ENCODE measurements at places on chromosomes 7 and 10.

DNA sequence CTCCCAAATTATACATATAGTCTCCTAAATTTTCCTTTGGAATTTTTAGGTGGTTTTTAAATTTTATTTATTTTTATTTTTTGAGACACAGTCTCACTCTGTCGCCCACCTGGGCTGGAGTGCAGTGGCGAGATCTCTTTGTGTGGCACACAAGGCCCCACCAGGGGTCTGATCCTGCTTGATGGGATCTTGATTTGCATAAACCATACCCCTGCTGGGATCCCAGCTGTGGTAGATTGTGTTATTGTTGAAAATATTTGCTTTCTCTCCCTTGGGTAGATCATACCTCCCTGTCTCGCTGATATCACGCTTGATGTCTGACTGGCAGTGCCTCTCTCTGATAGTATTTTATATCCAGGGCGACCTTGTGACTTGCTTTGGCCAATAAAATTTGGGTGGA is 5.6 kb upstream of the MUC3A start:
- no peak for DNase-seq

DNA sequence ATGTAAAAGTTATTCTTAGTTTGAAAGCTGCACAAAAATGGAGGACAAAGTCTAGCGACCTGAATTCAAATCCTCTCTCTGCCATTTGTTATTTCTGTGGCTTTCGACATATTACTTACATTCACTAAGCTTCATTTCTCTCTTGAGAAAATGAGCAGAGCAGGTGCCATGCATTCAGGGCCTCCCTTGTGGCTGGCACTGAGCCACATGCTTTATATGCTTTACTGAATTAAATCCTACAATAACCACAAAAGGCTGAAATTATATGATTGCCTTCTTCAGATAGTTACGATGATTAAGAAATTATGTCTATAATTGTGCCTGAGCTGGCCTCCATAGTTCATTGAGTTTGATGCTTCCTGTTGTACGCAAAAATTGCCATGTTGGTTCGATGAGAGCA is 98.7 kb downstream of the NPSR1 start:
- no peak for DNase-seq

- no peak for DNase-seq
Measured at GRCh38 chr10:107727767-107728317, 563.3 kb upstream of the SORCS1 start.

DNA sequence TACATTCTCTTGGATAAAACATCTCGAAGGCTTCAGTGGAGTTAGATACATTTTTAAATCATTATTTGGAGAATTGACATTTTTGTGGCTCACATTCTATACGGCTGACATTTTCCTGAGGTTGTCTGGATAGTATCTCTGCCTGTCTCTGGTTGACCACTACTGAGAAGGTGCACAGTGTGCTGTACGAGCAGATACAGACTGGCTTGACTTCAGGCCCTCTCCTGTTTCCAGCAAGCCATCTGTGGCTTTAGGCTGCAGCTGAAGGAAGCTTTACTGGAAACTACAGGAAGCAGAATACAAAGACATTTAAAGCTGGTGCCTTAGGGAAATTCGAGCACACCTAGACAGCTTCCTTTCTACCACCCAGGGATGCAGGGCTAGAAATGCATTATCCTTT is 39.3 kb upstream of the RSU1 start:
- no peak for DNase-seq

DNA sequence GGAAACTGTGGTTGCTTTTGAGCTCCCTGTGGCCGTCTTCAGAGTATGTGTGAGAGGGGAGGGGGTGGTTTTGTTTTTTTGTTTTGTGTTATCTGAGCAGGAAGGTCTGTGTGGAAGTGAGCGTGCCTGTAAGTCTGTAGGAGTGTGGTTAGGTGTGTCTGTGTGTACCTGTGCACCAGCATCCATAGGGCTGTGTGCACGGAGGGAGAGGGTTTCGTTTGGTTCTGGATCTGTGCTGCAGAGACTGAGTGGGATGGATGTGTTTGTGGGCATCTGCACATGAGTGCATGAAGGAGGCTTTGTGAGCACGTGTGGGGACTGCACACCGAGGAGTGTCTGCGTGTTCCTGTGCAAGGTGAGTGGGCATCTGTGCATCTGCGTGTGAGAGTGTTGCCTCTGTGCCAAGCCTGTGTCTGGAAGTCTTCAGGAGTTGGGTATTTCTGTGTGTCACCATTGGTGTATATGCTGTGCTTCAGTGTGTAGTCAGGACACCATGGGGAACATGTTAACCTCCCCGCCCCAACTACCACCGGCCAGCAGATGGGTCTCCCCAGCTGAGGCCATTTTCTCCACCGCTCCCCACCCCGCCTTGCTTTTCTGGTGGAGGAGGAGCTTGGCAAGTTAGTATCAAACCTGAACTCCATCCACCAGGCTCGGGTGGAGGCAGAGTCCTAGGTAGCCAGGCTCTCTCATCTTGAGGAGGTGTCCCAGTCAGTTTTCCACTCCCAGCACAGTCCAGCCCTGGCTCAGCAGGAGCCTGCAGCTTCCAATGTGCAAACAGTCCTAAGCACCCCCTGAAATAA is 7.1 kb upstream of the TLX1 start:
- no peak for DNase-seq

DNA sequence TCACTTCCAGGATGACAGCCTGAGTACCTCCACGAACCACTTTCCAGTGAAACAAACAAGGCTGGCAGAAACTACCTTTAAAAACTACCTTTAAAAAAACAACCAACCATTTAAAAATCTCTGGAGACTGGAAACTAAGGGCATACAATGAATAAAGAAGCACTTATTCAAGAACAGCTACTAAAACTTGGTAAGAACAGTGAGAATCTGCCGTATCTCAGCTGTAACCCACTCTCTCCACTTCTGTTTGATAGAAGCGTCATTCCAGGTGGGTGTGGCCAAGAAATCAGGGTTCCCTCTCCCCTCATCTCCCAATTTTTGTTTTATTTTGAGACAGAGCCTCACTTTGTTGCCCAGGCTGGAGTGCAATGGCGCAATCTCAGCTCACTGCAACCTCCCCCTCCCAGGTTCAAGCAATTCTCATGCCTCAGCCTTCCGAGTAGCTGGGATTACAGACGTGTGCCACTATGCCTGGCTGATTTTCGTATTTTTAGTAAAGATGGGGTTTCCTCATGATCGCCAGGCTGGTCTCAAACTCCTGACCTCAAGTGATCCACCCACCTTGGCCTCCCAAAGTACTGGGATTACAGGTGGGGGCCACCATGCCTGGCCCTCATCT is 158.8 kb upstream of the CHST15 start:
- DNase-seq = no peak

- DNase-seq = no peak
Measured at GRCh38 chr10:70328018-70328417, 44.2 kb upstream of the NPFFR1 start.

- DNase-seq = peak; percentile 43
Measured at GRCh38 chr7:130294314-130294713, 1.4 kb downstream of the CPA4 start.

- no peak for DNase-seq
Measured at GRCh38 chr10:58622246-58622645, 109.6 kb downstream of the BICC1 start.

GRCh38 chr10:124152139-124153022 is 59.0 kb upstream of the CHST15 start:
- DNase-seq = no peak

DNA sequence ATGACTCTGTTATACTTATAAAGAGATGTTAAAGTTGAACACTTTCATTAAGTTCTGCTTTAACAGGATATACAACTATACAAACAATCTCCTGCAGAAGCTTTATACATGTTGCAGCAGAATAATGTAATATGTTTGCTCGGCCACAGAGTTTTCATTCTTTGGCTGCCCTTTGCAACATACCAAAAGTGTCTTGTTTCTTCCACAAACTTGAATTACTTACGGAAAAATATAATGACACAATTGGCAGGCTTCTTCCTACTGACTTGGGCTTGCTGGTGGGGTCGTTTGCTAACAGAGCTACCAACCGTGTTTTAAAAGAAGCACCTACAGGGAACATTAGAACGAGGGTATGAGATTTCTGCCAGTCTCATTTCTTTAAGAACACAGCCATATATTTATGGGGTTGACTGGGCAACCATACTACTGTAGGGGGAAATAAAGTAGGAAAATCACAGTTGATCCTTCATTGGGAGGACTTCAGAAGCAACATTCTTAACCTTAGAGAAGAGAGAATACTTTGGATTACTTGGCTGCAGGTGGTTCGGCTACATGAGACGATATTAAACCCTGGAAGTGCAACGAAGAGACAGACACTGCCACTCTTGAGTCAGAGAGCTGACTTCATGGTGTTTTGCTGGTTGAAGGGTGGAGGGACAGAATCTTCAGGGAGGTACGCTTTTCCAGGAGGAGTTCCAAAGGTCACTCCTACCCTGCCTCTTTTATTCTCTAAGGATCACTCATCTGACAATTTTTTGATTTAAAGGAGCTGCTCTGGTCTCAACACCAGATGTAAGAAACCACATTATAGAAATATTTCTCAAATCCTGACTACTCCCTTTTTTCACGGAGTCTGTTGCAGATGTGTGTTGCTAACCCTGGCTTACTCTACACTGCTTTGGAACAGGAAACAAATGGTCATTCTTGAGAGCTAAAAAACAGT is 123.9 kb downstream of the SEMA3C start:
- no peak for DNase-seq

DNA sequence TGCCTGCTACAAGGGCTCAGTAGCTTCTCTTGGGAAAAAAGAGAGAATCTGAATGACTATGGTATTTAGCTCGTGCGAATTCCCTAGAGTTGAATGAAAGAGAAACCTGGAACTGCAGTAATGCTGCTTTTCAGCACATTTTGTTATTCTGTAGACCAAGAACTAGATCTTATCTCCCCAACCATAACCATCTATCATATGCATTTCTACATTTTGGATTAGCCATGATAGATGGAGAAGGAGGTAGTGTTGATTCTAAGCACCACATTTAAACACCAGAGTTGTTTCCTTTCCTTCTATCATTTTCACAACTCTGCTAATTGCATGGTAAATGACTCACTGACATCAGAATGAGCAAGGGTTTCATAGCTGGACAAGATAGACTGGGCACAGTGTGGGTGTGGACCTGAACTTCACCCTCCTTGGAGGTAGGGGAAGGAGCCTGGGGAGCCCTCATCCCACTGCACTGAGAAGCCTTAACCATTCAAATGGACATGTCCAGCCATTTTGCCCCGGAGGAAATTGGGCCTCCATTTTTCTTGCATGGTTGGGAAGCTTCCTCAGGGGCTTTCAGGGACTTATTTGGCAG is 55.3 kb upstream of the BMPER start:
- DNase-seq = no peak

DNA sequence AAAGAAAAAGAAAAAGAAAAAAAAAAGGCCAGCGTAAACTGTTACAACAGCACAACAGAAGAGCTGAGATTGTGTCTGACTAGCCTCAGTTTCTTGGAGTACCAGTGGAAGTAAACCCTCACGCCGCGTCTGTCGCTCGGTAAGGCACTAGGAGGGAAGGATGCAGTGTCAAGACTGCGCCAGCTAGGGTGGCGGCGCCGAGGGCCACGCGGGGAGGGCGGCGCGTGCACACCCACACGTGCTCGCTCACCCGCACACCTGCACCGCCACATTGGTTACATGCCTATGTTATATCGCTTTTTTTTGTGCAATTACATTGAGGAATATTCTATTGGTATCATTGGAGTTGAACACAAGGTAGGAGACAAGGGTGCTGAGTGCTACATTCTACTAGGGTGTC is 48.2 kb downstream of the CLEC2L start:
- no peak for DNase-seq

DNA sequence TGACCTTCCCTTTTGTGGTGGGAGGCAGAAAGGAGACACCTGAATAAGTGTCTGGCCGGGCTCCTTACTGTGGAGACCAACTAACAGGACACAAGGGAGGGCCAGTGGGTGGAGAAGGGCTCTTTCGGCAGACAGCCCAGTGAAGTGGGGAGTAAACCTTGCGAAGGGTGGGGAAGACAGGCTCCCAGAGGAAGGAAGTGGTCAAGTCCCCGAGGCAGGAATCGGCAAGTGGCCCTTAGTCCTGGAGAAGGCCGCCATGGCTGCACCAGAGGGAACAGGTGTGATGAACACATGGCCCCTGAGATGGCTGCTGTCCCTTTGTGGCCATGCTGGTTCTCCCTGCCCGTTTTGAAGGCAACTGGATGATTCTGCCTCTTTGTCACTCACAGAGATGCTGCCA is 187.2 kb upstream of the IGFBP3 start:
- no peak for DNase-seq

- peak; percentile 1 for DNase-seq
Measured at GRCh38 chr7:44305564-44306507, 19.6 kb downstream of the CAMK2B start.

DNA sequence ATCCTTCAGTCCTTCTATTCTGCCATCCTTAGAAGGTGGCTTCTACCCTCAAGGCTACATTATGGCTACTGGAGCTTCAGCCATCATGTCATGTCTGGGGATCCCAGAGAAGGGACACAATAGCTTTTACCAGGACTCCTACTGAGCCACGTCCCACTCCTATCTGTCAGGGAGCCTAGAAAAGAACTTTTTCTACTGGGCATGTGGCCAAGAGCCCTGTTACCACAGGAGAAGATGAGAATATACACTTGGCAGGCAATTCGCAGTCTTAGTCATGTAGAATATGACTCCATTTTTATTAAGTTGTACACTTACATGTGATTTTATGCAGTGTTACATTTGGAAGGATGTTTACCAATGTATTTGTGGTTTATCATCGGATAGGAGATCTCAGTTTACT is 64.6 kb upstream of the KCNMA1 start:
- no peak for DNase-seq

GRCh38 chr10:31808258-31809218 is 120.1 kb downstream of the ARHGAP12 start:
- DNase-seq = peak; percentile 61

DNA sequence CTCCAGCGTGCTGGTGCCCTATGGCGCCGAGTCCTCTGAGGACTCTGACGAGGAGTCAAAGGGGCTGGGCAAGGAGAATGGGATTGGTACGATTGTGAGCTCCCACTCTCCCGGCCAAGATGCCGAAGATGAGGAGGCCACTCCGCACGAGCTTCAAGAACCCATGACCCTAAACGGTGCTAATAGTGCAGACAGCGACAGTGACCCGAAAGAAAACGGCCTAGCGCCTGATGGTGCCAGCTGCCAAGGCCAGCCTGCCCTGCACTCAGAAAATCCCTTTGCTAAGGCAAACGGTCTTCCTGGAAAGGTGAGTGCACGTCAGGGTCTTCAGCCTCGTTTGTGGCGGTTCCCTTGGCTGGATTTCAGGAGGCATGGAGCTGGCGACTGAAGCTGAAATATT is 118.8 kb downstream of the ANKRD61 start:
- no peak for DNase-seq

GRCh38 chr10:79044846-79045245 is 23.9 kb upstream of the ZMIZ1 start:
- no peak for DNase-seq

GRCh38 chr7:70263471-70264255 is 665.4 kb downstream of the AUTS2 start:
- DNase-seq = no peak

All from NB4 (cell line).